Kidney glomerular epithelial cell (primary cell): ENCODE measurements at places on chromosomes 4 and X.

DNA sequence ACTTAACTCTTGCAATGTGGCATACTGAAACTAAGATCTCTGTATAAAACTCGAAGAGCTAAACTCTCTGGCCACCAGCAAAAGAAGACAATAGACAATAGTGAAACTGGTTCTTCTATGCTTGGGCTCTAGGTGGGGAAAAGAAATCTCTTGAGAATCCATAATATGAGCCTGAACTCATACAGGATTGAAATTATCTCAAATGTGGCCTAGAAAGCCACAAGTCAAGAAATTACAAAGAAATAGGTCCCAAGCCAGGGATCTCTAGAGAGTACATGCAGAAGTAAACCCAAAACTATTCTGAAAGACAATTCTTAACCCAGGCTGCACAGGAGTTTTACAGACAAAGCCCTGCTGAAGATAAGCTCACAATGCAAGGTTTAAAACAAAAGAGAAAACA, 127.4 kb downstream of the ANAPC10 start:
- DNase-seq: no peak

DNA sequence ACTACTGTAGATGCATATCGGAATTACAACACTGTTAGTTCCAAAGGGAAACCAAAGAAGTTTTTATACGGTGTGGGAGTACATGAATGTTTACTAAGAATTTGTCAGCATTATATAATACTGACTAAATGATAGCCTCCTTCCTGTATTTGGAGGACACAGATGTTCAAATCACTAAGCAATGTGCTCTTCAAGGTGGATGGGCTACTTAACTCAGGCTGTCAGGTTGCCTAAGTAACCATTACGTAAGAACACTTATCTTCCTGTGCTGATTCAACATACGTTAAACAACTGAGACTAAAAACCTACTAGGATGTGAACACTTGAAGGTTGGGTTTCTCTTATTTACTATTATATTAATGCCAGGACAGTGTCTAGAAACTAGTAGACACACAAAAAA, 81.9 kb upstream of the HPGD start:
- no peak for DNase-seq

GRCh38 chr4:67393699-67394281, 151.5 kb downstream of the CENPC start:
- DNase-seq: peak; percentile 9

DNA sequence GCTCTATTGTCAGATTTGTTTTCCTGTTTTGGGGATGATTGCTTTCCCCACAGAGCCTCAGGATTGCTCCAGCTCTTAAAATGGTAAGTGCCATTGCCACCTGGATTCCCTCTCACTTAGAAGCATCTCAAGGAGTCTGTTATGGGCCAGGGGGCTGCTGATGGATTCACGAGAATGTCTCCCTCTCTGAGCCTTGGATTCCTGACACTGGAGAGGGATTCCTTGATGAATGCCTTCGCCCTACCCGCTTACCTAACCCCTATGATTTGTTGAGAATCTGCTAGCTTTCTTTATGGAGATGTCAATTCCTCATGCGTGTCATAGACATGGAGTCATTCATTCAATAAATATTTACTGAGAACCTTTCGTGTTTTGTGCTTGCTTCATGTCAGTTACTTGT, 36.9 kb upstream of the TENM3 start:
- DNase-seq: peak; percentile 12

GRCh38 chr4:127036296-127036695, 596.5 kb upstream of the INTU start:
- no peak for DNase-seq

DNA sequence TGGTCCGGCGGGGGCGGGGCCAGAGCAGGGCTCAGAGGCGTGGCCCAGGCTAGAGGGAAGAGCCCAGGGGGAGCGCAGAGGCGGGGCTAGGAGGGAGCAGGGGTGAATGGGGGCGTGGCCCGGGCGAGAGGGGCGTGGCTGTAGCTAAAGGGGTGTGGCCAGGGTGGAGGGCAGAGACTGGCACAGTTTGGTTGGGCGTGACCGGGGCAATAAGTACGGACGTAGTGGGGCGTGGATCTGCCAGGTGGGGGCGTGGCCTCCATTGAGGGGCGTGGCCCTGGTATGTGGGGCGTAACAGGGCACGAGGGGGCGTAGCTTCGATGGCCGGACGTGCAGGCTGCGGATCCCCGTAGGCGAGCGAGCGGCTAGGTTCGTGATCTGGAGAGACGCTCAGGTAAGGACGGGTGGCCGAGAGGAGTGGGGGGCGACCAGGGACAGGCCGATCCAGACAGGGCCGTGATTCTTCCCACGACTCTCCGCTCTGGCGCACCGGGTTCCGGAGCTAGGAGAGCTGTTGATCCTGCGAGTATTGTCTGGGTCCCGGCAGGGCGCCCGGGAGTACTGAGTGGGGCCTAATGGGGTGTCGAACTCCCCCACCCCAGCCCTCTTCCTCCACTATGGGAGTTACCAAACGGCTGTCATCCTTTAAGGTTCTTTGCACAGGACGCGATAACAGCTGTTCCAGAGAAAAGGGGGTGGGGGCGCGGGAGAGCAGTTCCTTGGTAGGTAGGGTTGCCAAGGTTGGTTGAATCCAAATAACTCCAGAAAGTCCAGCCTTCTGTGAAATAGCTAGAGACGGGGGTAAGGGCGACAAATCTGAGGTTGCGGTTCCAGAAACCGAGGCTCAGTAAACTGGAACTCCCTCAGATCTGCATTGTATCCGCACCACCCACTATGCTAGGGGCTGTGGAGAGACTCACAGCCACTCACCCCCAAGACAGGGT, at the start of gene CA5B:
TSS of gene CA5B (plus strand) at position 312 of the 944 bp plus-strand sequence. CDS start 11,754 bp downstream, outside the sequence.
- DNase-seq: peak; percentile 78

DNA sequence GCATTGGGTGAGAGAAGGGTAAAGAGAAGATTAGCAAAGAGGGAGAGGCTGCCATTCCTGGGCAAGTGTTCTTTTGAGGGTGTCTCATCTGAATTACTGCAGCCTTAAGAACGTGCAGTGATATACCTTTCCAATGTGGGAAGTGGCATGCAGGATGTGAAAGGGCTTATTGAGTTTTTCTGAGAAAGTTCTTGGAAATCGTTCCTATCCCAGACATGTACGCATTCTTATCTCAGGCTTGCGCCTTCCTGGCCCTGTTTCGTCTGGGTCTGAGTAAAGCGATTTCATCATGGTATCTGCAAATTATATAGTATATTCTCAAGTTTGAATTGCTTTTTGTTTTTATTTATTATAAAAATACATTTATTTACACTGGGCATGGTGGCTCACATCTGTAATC, 699.8 kb downstream of the TRAM1L1 start:
- no peak for DNase-seq

DNA sequence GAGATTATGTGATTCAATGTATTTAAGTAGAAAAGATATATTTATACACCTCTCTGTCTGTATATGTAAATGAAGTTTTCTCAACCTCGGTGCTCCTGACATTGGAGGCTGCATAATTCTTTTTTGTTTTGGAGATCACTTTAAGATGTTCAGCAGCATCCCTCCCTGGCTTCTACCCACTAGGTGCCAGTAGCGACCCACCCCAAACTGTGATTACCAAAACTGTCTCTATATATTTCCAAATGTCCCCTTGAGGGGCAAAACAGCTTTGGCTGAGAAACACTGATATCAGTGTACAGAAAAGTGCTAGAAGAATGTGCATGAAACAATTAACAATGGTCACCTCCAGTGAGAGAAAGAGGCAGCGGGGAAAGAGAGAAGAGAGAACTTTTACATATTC, 51.2 kb downstream of the DCX start:
- DNase-seq: no peak

DNA sequence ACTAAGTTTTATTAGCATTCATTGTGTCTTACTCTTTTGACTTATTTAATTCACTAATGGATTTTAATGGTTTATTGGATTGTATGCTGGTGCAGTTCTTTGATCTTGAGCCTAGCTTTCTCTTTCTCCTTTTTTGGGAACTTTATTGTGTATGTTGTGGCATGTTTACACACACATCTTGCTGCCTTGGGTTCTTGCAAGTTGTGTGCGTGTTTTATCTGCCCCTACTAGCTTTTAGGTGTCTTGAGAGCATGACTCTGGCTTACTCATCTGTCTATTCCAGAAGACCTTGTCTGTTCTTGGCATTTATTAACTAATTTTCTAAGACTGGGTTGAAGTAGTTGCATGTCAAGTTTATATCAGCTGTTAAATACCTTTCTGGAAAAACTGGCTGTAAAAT, 2.7 kb downstream of the TMEM165 start:
- DNase-seq: peak; percentile 66

GRCh38 chrX:1072637-1073377, 139.6 kb downstream of the CRLF2 start:
- no peak for DNase-seq

- peak; percentile 59 for DNase-seq
Measured at GRCh38 chr4:124948976-124949597, 236.6 kb upstream of the ANKRD50 start.

GRCh38 chr4:54165438-54165837, 63.7 kb upstream of the PDGFRA start:
- DNase-seq: peak; percentile 97

DNA sequence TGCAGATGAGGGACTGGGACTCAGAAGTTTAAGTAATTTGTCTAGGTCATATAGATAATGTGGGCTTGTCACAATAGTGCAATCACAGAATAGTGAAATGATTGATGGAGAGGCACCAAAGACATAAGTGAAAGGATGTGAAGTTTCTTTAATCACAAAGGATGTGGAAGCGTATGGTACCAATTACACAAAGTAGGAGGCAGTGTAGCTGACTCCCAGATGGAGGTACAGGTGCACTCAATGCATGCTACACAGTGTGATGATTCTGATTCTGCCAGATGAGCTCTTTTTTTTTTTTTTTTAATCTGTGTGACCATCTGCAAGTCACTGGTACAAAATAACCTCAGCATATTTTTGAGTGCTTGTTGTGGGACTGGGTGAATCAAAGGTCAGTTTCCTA, 411.3 kb downstream of the SPRY1 start:
- no peak for DNase-seq

DNA sequence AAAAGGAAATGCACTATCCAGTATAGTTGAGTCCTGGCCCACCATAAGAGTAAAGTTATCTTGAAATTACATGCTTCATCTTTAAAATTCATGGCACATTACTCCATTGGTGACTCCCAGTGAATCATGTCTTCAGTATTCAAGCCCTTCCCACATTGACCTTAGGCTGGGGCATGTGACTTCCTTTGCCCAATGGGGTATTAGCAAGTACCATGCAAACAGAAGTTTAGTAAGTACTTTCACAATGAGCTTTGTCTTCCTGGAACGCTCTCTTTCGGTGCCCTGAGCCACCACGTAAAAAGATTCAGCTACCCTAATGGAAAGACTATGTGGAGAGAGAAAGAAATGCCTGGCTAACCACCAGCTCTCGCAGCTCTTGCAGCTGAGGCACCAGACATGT, 235.4 kb downstream of the HNRNPD start:
- DNase-seq: no peak

DNA sequence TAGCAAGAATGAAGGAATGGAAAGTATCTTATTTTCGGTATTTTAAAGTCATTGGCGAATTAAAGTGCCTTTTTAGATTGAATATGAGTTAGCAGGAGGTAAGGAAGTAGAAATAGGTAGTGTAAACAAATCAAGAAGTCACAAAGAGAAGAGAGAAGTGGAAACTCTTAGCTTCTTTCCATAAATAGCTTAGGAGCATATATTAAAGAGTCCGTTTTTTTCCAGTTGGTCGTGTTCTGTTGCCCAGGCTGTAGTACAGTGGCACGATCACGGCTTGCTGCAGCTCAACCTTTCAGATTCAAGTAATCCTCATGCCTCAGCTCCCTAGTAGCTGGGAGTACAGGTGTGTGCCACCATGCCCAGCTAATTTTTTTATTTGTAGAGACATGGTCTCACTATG, 56.4 kb downstream of the UBE2K start:
- no peak for DNase-seq

GRCh38 chrX:39245024-39245423, 443.8 kb downstream of the MID1IP1 start:
- no peak for DNase-seq

- DNase-seq: no peak
Measured at GRCh38 chrX:68646421-68646820, 1.0 kb upstream of the STARD8 start.
